CD4-positive, alpha-beta T cell (primary cell): ENCODE measurements at places on chromosomes 3 and 15. TPM values are rescaled to one million over a fixed set of nuclear protein-coding genes. Genes with fewer than 3 reads are reported as not detected.

The CAND2 gene
- 6.0 TPM for total RNA-seq

The RUBCN gene
- total RNA-seq = 38.9 TPM

The WWTR1 gene
- 0.22 TPM for total RNA-seq

The SYNPR gene
- total RNA-seq = not detected

The BTLA gene
- 8.5 TPM for total RNA-seq

The NBEAL2 gene
- total RNA-seq = 163 TPM

The NR1I2 gene
- total RNA-seq = 0.25 TPM

The ZKSCAN7 gene
- 0.20 TPM for total RNA-seq

The XYLB gene
- total RNA-seq = 0.25 TPM

The PCLAF gene
- total RNA-seq = 0.80 TPM

The LRRC2 gene
- 0.91 TPM for total RNA-seq

The SLC22A14 gene
- total RNA-seq = 0.11 TPM

The RYR3 gene
- not detected for total RNA-seq

The STT3B gene
- total RNA-seq = 113 TPM

The ACP3 gene
- total RNA-seq = not detected

The CLDN1 gene
- total RNA-seq = 0.80 TPM

The TTLL13 gene
- total RNA-seq = 0.63 TPM

The LMOD3 gene
- not detected for total RNA-seq

The GOLGA8J gene
- total RNA-seq = not detected

The LMAN1L gene
- total RNA-seq = 0.56 TPM

The CCR8 gene
- 2.1 TPM for total RNA-seq

The ZNF620 gene
- 0.82 TPM for total RNA-seq

The PPP1R14D gene
- total RNA-seq = not detected

The C15orf62 gene
- 0.98 TPM for total RNA-seq

The GABRR3 gene
- total RNA-seq = not detected

The PLSCR5 gene
- total RNA-seq = not detected

The CAPN3 gene
- 8.7 TPM for total RNA-seq

The FEZF2 gene
- not detected for total RNA-seq

The ALG1L2 gene
- total RNA-seq = 0.80 TPM

The CNTN6 gene
- total RNA-seq = not detected

The MESP2 gene
- not detected for total RNA-seq

The TMEM108 gene
- total RNA-seq = not detected

The ADAMTS17 gene
- total RNA-seq = 13.2 TPM

The FOXL2 gene
- total RNA-seq = not detected

The P2RY13 gene
- 0.08 TPM for total RNA-seq

The LEKR1 gene
- 1.0 TPM for total RNA-seq

The OR5K2 gene
- total RNA-seq = not detected

The VWA5B2 gene
- not detected for total RNA-seq

The LRTM1 gene
- not detected for total RNA-seq

The TNNC1 gene
- total RNA-seq = 5.3 TPM

The SPINK8 gene
- not detected for total RNA-seq

The ARID3B gene
- total RNA-seq = 27.9 TPM

The ATP10A gene
- total RNA-seq = 30.4 TPM

The CDCP1 gene
- total RNA-seq = 1.8 TPM

The UBAP1L gene
- 7.2 TPM for total RNA-seq

The UBA7 gene
- total RNA-seq = 208 TPM

The SKOR1 gene
- 1.8 TPM for total RNA-seq

The RAB7A gene
- total RNA-seq = 113 TPM

The IL17RC gene
- 0.42 TPM for total RNA-seq

The ATP13A5 gene
- total RNA-seq = not detected
